Fibroblast of upper back skin (primary cell): ENCODE measurements at places on chromosomes 2 and 18.

DNA sequence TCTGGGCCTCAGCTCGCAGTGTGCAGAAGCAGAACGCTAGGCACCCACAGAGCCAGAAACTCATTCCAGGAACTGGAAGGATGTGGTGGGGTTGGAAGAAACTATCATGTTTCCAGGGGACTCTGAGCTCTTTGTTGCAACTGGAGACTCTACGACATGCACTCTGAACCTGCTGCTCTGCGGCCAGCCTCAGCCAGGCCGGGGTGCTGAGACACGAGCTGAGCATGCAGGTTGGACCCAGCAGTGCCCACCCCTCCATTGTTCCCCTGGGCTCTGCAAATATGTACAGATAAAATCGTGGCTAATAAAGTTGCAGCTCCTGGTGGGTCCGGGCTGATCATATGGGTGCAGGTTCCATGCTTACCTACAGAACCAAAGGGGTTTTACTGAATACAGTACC lies 37.6 kb upstream of the ARL4C start:
- no peak for DNase-seq

DNA sequence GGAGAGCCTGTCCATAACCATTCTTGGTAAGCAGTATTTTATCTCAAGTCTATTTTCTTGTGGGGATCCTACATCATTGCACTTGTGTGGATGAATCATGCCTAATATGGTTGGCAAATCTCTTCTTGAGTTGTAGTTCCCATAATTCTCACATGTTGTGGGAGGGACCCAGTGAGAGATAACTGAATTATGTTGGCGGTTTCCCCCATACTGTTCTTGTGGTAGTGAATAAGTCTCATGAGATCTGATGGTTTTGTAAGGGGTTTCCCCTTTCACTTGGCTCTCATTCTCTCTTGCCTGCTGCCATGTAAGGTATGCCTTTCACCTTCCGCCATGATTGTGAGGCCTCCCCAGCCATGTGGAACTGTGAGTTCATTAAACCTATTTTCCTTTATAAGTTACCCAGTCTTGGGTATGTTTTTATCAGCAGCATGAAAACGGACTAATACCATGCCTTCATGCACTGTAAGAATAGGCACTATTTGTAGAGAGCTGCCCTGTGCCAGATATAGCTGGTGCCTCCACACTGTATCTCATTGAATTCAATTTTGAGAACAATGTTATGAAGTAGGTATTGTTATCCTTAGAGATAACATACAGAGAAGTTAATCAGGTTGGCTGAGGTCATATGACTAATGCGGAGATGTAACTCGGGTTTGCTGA lies 148.3 kb downstream of the PLCL1 start:
- peak; percentile 36 for DNase-seq

DNA sequence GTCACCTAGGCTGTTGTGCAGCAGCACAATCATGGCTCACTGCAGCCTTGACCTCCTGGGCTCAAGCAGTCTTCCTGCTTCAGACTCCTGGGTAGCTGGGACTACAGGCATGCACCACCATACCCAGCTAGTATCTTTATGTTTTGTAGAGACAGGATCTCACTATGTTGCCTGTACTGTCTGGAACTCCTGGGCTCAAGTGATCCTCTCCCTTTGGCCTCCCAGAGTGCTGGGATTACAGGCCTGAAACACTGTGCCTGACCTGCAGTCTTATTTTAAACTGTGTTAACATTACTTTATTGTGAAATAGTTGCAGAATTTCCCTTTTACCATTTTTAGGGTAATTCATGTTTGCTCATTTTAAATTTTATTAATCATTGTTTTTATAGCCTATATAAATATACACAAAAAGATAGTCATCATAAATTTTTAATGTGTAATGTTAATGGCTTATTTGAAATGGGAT lies 24.6 kb downstream of the EML4 start:
- DNase-seq = no peak

- peak; percentile 33 for DNase-seq
Observed at GRCh38 chr2:182266909-182267308, 159.9 kb downstream of the PDE1A start.

DNA sequence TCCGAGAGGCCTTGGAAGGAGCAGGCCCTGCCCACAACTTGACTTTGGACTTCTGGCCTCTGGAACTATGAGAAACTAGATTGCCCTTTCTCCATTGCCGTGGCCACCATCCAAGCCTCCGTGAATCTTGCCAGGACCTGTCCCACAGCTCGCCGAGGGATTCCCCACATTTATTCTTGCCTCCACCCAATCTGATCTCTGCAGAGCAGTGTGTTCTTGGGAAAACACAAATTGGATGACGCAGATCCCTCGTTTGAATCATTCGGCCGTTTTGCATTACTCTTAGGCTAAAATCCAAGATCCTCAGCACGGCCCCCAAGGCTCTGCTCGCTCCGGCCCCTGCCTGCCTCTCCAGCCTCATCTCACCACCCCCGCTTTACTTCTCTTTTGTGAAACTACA lies 364.2 kb downstream of the ZNF516 start:
- DNase-seq = peak; percentile 51

GRCh38 chr2:44244135-44244871 lies 31.0 kb upstream of the SLC3A1 start:
- DNase-seq = peak; percentile 72

- peak; percentile 73 for DNase-seq
Observed at GRCh38 chr18:11339188-11339775, 189.9 kb upstream of the PIEZO2 start.

DNA sequence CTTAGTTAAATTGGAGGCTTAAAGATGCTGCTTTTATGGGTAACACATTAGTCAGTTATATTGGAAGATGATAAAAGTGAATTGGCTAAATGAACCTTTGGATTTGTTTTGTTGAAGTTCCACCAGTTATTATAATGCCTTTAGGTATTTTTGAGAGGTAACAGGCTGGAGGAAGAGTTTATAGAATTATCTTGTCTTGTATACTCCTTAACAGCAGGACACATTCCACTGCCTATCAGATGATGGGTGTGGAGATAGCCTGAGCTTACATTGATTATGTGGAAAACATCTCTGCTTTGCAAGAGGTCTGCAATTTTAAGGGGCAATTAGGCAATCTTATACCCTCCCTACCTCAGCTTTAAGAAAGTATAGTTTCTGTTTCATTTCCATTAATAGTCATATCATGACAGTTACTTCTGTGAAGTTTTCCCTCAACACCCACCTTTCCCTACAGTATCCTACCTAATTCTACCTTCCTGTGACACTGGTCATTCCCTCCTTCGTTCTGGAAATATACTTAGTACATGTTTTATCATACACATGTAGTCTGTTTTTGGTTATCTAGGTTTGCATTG lies 403.7 kb upstream of the SPRED2 start:
- DNase-seq = no peak

DNA sequence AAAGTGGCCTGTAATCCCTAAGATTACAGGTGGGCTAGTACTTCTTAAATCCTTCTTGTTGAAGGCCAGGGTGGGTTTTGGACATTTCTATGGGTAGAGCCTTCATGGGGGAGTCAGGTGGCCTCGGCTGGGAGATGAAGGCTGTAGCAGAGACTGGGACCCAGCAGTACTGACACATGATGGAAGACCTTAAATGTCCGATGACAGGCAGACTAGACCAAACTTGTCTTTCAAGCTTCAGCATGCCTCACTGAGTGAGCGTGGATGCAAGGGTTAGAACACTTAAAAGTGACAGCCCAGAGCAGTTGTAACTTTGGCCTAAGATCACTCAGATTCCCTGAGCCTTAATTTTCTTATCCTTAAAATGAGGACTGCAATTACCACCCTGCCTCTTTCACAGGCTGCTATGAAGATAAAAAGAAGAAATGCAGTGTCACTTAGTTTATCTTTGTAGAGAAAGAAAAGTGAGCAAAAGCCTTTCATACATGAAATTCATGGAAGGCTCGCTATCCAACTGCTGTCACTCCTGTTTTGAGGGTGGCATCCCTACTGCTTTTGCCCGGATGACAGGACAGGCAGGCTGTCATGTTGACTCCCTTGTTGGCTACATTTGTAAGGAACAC lies 19.5 kb downstream of the PLEK start:
- DNase-seq = no peak

- no peak for DNase-seq
Observed at GRCh38 chr2:78768016-78768415, 257.5 kb upstream of the REG3G start.

DNA sequence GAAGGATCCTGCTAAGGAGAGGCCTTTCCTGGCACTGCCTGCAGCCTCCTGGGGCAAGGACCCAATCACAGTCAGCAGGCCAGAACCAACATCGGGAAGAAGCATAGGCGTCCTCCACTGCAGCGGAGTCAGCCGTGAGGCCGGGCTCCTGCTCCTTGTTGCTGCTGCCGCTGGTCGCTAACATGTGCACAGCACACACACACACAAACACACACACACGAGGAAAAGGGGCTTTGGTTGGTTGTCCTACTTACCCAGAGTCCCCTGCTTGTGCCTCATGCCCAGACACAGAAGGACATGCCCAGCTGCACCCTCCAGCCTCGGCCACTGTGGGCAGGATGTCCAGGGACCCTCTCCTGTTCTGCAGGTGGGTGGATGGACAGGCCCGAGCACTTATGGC lies 209.4 kb downstream of the GLI2 start:
- no peak for DNase-seq

DNA sequence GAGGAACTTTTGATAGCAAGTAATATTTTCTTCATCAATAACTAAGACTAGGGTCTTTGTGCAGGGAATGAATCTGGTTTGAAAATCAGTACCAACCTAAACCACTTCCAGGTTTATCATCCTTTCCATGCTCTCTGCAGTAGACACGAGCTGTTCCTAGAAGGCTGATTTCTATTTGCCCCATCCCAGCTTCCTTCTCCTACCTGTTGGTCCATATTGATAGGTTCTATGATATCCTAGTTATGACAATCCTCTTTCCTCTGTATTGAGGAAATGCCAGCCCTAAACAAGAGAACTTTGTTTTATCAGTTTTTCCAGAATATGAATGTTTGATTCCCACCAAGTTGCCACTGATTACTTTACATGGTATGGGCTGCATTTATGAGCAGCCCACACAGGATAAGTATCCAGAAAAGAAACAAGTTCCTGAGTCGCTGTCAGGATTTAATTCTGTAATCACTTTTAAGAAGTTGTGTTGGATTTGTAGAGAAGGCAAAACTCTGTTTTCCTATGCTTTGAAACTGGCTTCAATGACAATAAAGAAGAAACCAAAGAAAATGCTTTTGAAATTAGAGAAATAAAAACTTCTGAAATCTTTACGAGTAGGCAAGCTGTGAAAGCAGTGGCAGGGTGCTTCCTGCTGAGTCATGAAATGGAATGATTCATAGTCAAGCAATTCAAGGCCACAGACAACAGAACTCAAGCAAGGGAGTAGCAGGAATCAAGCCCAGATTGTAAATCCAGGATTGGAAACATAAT lies 37.3 kb upstream of the TANK start:
- peak; percentile 96 for DNase-seq

DNA sequence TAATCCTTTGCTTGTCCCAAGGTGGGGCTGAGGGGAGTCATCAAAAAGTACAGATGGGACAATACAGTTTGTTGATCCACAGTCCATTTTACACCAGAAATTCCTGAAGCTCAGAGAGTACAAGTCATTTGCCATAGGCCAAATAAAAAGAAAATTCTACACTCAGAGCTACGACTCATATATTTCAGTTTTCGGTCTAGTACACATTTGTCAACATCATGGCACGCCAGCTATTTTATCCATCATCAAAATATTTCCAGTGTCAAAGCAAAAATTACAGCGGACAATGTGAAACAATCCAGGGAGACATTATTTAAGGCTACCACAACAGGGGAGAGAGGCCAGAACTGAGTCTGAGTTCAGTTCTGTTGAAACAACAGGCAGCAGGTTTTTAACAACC lies 587.5 kb upstream of the DSEL start:
- peak; percentile 27 for DNase-seq

- DNase-seq = peak; percentile 99
Observed at GRCh38 chr2:238169708-238170251, 11.0 kb downstream of the ERFE start.

GRCh38 chr2:81445176-81445575 lies 1140.6 kb upstream of the LRRTM1 start:
- DNase-seq = no peak

- peak; percentile 72 for DNase-seq
Observed at GRCh38 chr2:215772003-215772402, 241.3 kb downstream of the MREG start.

- peak; percentile 24 for DNase-seq
Observed at GRCh38 chr18:34867520-34867919, 157.4 kb downstream of the DTNA start.

DNA sequence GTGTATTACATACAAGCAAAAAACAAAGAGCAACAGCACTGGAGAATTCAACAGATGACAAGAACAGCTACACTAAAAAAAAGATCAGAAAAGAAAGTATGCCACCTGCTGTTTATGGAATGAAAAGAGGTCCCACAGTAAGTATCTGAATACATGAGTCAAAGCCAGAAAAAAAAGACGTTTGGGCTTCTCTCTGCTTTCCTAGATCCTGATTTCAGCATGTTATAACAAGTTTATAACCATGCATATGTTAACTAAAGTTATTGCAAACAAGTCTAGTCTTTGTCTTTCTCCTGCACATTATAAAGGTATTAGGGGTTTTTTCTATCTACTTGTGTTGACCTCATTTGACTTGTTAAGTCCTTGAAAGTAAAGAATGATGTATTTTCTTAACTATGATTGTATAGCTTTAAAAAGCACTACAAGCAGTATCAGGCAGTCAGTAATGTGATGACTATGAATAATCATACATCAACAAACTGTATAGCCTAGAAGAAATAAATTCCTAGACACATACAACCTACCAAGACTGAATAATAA lies 108.5 kb upstream of the COL5A2 start:
- DNase-seq = peak; percentile 90

GRCh38 chr2:149224543-149224942 lies 105.8 kb upstream of the LYPD6 start:
- DNase-seq = peak; percentile 35

- DNase-seq = peak; percentile 13
Observed at GRCh38 chr2:146874260-146874658, 970.6 kb upstream of the ACVR2A start.

GRCh38 chr2:33126552-33126951 lies 179.8 kb downstream of the LTBP1 start:
- no peak for DNase-seq

- DNase-seq = no peak
Observed at GRCh38 chr18:79519751-79520477, 124.2 kb downstream of the NFATC1 start.

DNA sequence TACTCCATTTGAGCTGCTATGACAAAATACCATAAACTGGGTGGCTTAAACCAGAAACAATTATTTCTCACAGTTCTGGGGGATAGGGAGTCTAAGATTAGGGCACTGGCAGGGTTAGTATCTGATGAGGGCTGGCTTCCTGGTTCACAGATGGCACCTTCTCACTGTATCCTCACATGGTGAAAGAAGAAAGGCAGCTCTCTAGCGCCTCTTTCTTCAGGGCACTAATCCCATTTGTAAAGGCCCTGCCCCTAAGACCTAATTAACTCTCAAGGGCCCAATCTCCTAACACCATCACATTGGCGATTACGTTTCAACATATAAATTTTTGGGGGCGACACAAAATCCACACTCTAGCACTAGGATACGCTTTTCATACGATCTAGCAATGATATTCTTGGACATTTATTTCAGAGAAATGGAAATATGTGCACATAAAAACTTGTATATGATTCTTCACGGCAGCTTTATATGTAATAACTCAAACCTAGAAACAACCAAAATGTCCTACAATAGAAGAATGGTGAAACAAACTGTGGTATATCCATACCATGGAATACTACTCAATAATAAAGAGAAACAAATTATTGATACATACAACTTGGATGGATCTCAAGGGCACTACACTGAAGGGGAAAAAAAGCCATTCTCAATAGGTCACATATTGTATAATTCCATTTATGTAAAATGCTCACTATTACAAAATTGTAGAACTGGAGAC lies 111.0 kb downstream of the BCL2L11 start:
- DNase-seq = no peak
